ENCODE measurements at places on chromosomes 13 and 19.
A peak's percentile ranks its signal among the peaks of the same experiment; 100 is the strongest.

- no peak for DNase-seq
Measured at GRCh38 chr13:34803756-34804155, 138.3 kb upstream of the NBEA start.

GRCh38 chr13:51107996-51108395 lies 3.1 kb downstream of the C13orf42 start:
- no peak for DNase-seq

GRCh38 chr19:8361921-8362793 lies 1.8 kb upstream of the ANGPTL4 start:
- peak; percentile 97 for DNase-seq

- no peak for DNase-seq
Measured at GRCh38 chr13:98657506-98658085, 80.7 kb upstream of the STK24 start.

- no peak for DNase-seq
Measured at GRCh38 chr19:33803383-33803782, 6.7 kb downstream of the KCTD15 start.

- DNase-seq, result no peak
Measured at GRCh38 chr13:24218977-24219376, 58.5 kb downstream of the SPATA13 start.

- DNase-seq, result no peak
Measured at GRCh38 chr13:31965361-31966066, 66.1 kb upstream of the FRY start.

DNA sequence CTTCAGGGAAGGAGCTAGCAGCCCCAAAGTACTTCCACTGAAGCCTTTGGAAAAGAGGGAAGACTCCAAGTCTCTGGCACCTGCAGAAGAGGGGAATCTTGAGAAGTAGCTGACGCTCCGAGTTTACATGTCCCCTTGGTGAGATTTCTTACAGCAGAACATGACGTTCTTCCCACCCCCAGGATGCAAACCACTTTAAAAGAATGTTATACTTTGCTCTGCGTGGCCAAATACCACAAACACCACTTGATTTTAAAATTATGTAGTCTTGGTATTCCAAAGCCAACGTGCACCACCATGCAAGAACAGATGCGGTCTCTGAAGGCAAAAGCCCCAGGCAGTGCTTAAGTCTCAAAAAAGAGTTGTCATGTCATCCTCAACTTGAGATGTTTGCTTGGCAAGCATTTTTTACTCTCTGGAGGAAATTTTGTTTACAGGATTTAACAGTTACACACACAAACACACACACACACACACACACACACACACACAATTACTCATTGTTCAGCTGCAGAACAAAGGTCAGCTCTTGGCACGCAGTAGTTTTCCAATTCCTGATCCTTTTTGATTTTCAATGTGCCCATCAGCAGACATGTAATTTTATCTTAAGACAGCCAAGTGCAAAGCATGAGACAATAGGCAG lies 106.1 kb downstream of the RGCC start:
- DNase-seq, result no peak

GRCh38 chr19:48735031-48735615 lies 5.3 kb downstream of the RASIP1 start:
- DNase-seq, result no peak

GRCh38 chr13:22298530-22298929 lies 627.7 kb downstream of the FGF9 start:
- no peak for DNase-seq

- DNase-seq, result no peak
Measured at GRCh38 chr19:4097501-4097900, 26.4 kb downstream of the MAP2K2 start.

- DNase-seq, result peak; percentile 56
Measured at GRCh38 chr19:50658441-50659317, 9.4 kb downstream of the C19orf81 start.

DNA sequence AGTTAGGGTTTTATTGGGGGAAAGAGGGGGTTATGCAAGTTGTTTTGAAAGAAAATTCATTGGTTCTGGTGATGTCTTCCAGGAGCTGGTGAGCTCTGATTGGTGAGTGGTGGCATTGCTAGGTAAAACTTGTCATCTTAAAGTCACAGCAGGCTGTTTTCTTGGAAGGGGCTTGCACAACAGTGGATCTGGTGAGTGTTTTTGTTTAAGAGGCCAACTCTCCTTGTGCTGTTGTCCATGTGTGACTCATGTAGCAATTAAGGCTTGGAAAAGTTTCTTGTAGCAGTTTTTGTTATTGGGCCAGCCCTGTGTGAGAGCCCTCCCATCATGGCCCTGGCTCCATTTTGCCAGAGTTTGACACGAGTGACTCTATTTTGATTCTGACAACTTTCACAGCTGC lies 109.4 kb downstream of the RFC3 start:
- no peak for DNase-seq

GRCh38 chr19:9523885-9524474 lies 14.5 kb downstream of the ZNF426 start:
- DNase-seq, result no peak

DNA sequence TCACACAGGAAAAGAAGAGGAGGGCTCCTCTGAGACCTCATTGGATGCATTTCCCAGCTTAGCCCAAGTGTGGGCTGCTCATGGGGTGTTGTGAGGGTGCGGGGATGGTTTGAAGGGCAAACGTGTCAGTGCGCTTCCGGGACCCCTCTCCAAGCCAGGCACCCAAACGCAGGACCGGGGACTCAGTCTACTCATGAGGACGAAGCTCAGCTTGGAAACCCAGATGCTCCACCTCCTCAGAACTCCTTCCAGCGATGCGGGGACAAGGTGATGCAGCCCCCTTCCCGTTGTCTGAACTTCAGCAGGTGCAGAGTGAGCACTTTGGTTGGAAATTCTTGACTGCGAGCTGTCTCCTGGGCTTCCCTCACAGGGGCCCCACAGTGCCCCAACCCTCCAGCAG lies 33.1 kb upstream of the MTIF3 start:
- no peak for DNase-seq

DNA sequence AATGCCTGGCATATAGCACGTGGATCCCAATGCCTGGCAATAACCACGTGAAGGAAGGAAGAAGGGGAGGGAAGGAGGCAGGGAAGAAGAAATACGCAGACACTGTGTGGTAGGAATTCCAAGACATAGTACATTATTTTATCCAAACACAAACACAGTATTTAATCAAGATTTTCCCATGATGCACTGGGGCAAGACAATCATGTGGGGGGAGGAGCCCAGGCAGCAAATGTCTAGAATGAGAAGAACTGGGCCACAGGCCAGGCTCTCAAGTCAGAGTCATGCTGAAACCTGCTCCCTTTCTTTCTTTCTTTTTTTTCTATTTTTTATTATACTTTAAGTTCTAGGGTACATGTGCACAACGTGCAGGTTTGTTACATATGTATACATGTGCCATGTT lies 717.9 kb downstream of the UQCRFS1 start:
- no peak for DNase-seq

DNA sequence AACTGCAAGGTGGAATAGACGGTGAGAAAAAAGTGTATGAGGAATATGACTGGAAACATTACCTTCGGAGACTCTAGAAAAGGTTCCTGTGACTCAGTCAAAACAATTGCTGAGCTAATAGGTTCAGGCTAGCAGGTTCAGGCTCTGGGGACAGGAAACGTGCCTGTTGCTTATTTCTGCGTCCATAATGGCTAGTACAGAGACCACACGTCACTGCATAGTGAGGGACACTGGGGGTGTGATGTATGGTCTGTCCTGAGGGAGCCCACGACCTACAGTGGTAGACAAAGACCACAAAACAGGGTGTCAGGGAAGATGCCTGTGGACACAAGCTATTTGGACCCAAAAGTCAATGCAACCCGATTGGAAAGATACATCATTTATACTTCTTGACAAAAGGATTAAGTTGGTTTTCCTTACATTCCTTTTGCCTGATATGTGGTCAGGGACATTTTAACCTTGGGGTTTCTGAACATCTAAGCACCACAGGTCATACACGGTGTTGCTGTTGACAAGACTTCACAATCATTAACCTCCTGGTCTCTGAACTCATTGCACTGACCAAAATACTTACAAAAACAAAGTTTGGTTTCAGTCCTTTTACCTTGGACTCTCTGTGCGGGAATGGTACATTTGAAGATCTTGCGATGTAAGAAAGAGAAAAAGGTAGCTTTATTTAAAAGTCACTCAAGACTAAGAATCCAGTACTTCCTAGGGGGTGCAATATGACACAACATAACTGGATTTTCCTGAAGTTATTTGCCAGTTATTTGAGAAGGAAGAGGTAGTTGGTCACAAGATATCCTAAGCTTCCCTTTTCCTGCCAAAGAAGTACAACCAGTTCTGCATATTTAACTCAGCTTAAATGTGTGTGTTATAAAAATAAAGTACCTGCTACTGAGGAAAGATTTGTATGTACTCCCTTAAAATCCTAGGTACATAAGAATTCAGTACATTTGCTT lies 20.0 kb downstream of the CRYL1 start:
- DNase-seq, result no peak

DNA sequence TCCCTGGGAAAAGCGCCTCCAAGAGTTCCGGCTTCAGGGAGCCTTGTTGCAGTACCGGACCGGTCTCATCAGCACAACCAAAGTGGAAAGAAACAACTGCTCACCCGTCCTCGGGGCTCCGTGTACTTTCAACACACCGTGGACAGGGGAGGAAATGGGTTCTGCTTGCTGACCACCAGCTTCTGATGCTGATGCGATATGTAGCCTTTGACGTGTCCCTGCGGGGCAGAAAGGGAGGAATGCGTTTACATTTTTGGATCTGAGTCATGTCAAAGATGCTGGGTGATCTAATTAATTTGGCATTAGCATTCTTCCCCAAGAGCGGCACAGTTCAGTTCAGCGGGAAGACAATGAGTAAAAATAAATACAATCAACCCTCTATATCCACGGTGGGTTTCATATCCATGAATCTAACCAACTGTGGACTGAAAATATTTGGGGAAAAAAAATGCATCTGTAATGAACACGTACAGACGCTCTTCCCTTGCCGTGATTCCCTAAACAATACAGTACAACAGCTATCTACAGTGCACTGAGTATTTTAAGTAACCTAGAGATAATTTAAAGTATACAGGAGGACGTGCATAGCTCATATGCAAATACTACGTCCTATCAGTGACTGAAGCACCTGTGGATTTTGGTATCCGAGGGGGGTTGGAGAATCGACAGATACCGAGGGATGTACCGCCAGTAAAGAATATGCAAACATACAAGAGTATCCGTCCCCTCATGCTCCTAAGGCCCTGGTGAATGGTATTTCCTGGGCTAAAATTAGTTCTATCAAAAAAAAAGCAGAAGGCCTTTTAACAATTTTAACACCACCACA lies 19.8 kb downstream of the PROZ start:
- no peak for DNase-seq

GRCh38 chr13:31168166-31168565 lies 6.5 kb upstream of the HSPH1 start:
- DNase-seq, result no peak

DNA sequence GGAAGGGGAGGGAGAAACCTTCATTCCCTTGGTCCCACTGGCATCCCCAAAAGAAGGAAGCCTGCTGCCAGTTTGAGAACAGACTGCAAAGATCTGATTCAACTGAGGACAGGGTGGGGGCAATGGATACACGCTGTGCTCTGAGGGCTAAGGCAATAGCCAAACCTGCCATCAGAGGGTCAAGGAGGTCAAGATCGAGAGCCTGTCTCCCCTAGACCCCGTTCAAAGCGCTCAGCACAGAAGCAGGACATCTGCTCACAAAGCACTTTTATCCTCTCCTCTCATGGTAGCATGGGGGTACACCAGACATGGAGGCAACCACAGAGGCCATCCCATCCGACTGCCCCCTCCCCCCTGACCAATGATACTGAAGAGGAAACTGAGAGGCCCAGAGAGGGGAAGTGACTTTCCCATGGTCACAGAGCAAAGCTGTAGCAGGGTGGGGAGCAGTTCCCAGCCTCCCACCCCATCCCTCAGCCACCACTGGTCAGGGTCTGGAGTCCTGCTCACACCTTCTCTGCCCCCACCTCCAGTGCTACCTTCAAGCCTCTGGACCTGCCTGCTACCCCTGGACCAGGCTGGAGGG lies 11.1 kb downstream of the POU2F2 start:
- no peak for DNase-seq

DNA sequence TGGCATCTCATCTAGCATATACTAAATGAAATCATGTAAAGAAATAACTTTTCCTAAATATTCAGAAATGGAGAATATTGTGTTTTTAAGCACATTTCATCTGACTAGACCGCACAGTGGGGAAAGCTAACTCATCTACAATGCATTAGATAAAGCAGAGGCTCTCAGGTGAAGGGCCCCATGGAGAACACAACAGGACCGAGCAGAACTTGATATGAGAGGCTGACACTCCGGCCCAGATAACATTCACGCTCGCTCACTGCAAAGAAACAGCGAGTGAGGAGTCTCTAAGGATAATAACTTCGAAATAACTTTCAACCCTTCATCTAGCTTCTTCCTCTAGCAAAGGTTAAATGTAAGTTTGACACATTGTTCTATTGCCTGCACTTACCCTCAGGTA lies 130.6 kb downstream of the PCDH9 start:
- DNase-seq, result no peak

DNA sequence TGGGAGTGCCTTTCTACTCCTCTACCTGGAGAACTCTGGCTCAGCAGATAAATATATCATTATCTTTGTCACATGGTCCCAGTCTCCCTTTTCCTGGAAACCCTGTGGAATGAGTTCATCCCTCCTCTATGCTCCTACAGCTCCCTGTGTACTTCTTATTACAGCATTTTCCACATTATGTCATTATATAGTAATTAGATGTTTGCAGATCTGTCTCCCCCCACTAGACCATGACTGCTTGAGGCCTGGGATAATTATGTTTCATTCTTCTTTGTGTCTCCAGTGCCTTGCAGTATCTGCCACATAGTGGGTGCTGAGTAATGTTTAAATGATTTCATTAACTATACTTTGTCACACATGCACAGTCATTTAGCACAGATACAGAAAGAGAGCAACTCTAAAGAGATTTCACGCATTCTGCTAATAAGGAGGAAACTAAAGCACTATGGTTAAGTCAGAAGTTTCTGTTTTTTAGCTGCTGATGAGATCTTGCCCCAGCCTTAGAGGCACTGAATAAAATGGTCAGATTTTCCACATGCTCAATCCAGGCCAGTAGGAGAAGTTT lies 66.1 kb upstream of the DIAPH3 start:
- DNase-seq, result no peak

- DNase-seq, result peak; percentile 41
Measured at GRCh38 chr19:2813235-2814160, 6.2 kb upstream of the ZNF554 start.

DNA sequence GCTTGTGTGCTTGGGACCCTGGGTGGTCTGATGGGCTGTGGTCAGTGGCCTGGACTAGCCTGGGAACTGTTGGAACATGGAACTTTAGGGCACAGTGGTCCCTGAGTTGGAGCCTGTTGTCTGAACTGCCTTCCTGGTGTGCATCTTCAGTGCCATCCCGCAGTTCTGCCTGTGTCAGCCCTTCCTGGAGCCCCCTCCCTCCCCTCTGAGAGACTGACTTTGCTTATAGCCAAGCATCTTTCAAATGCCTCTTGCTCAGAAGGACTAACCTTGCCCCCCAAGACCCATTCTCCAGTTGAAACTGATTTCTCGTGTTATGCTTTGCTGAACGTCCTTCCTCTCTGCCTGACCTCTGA lies 14.3 kb downstream of the MAU2 start:
- no peak for DNase-seq

- no peak for DNase-seq
Measured at GRCh38 chr19:47820410-47820809, 1.3 kb upstream of the CRX start.
